Naive thymus-derived CD8-positive, alpha-beta T cell (primary cell): ENCODE measurements at places on chromosomes 7 and 10. TPM values are rescaled to one million over a fixed set of nuclear protein-coding genes. Genes with fewer than 3 reads are reported as not detected.

DNA sequence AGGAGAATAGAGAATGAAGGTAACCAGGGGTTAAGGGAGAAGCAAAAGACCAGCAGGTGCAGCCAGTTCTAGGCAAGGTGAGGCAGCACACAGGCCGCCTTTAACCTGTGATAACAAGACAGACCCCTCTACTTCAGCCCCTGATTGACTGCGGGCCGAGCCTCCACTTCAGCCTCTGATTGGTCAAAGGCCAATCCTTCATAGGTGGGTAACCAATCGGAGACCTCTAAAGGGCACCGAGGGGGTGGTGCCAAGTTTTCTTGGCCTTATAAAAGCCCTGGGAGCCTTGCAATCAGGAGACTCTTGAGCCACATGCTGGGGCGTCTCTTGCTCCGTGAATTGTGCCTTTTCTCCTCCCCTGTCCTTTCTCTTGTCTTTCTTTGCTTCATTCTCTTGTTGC is 98.8 kb downstream of the ELFN1 start:
- no peaks in the 10 kb centered on the region for H3K36me3 ChIP-seq
- H3K4me3 ChIP-seq = no peak overlapping the region
- no peak overlapping the region for H3K27ac ChIP-seq
- H3K4me1 ChIP-seq = no peaks in the 10 kb centered on the region
- DNase-seq = no peak
- no peaks in the 10 kb centered on the region for H3K27me3 ChIP-seq

GRCh38 chr10:77925410-77925794 is 1.2 kb downstream of the DLG5 start:
- no peak overlapping the region for H3K27ac ChIP-seq
- H3K4me1 ChIP-seq = peaks cover 11% of the 10 kb centered on the region
- peaks cover 4% of the 10 kb centered on the region for H3K36me3 ChIP-seq

- no peak overlapping the region for H3K27ac ChIP-seq
- no peaks in the 10 kb centered on the region for H3K36me3 ChIP-seq
- no peak overlapping the region for H3K4me3 ChIP-seq
Observed at GRCh38 chr7:69177941-69178494, 420.3 kb upstream of the AUTS2 start.

DNA sequence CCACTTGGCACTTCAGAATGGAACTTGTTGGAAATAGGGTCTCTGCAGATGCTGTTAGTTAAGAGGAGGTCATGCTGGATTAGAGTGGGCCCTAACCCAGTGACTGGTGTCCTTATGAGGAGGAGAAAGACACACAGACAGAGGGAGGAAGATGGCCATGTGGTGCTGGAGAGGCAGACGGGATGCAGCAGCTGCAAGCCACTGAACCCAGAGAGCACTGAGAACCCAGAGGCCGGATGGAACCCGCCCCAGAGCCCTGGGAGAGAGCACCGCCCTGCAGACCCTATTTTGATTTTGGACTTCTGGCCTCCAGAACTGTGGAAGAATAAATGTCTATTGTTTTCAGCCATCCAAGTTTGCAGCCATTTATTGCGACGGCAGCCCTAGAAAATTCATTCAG is 58.0 kb upstream of the EBF3 start:
- H3K36me3 ChIP-seq = no peaks in the 10 kb centered on the region
- no peak for DNase-seq
- peaks cover 2% of the 10 kb centered on the region for H3K27me3 ChIP-seq
- H3K27ac ChIP-seq = no peak overlapping the region
- no peak overlapping the region for H3K4me3 ChIP-seq

GRCh38 chr7:4616116-4616515 is 66.0 kb upstream of the FOXK1 start:
- no peak overlapping the region for H3K27ac ChIP-seq
- no peak overlapping the region for H3K4me3 ChIP-seq
- H3K27me3 ChIP-seq = no peaks in the 10 kb centered on the region
- no peaks in the 10 kb centered on the region for H3K36me3 ChIP-seq

- no peak overlapping the region for H3K4me3 ChIP-seq
- no peak overlapping the region for H3K27ac ChIP-seq
- no peaks in the 10 kb centered on the region for H3K4me1 ChIP-seq
- DNase-seq = no peak
- peaks cover 10% of the 10 kb centered on the region for H3K27me3 ChIP-seq
Observed at GRCh38 chr10:94093286-94093905, 99.7 kb downstream of the PLCE1 start.

DNA sequence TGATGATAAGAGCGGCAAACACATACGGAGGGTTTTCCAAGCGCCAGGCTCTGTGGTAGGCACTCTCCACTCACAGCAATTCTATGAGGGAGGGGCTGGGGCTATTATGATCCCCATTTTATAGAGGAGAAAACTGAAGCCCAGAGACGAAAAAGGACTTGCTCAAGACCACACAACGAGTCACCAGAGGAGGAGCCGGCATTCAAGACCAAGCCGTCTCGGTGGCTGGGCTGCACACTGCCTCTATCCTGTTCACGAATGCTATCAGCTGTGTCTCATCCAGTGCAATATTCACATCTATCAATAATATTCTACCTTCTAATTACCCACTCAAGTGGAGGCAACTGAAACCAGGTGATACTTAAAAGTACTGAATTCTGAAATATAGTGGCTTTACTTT is 67.8 kb upstream of the NMT2 start:
- no peak overlapping the region for H3K27ac ChIP-seq
- H3K4me3 ChIP-seq = no peak overlapping the region
- H3K36me3 ChIP-seq = peaks cover 5% of the 10 kb centered on the region

- no peaks in the 10 kb centered on the region for H3K27me3 ChIP-seq
- no peaks in the 10 kb centered on the region for H3K4me1 ChIP-seq
- no peak overlapping the region for H3K4me3 ChIP-seq
- H3K27ac ChIP-seq = no peak overlapping the region
- no peaks in the 10 kb centered on the region for H3K36me3 ChIP-seq
Observed at GRCh38 chr7:2849941-2850766, 6.0 kb upstream of the GNA12 start.

- H3K4me3 ChIP-seq = no peak overlapping the region
- H3K27me3 ChIP-seq = peaks cover 1% of the 10 kb centered on the region
- H3K4me1 ChIP-seq = no peaks in the 10 kb centered on the region
- no peaks in the 10 kb centered on the region for H3K36me3 ChIP-seq
- DNase-seq = no peak
- H3K27ac ChIP-seq = no peak overlapping the region
Observed at GRCh38 chr10:48902096-48902495, 37.5 kb downstream of the LRRC18 start.

DNA sequence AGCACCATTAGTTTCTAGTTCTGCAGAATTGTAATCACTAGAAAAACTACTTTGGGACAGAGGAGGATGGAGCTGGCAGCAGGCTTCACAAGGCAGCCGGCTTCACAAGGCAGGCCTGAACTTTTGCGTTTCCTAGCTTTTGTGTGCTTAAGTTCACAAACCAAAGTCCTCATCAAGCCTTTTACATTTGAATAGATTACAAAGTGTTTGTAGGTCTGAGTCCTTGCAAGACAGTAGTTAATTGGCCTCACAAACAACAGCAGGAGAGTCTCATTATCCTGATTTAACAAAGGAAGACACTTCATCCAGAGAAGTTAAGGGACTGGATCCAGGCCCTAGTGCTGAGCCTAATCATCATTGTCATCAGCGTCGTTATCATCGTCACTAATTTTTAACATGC is 147.8 kb upstream of the AUTS2 start:
- H3K36me3 ChIP-seq = no peaks in the 10 kb centered on the region
- no peak overlapping the region for H3K4me3 ChIP-seq
- H3K27ac ChIP-seq = no peak overlapping the region
- no peaks in the 10 kb centered on the region for H3K4me1 ChIP-seq
- no peaks in the 10 kb centered on the region for H3K27me3 ChIP-seq

Gene AMZ1
- total RNA-seq = not detected

Gene ITPRID1
- total RNA-seq = not detected

Gene MNX1
- total RNA-seq = not detected

Gene PAPOLB
- total RNA-seq = not detected

Gene EIF5AL1
- total RNA-seq = 0.55 TPM
